ENCODE measurements at places on chromosomes 7 and 10.

DNA sequence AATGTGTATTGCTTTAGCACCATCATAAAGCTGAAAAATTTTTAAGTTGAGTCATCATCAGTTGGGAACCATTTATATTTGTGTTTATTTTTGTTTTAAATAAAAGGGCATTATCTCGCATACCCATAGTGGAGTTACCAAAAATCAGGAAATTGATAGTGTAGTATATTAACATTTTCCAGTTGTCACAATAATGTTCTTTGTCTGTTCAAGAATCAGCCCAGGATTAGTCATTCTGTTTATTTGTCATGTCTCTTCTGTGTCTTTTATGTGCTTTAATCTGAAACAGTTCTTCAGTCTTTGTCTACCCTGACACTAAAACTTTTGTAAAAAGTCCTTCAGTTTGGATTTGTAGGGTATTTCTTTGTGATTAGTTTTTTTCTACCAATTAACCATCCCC is 827.8 kb upstream of the ZWINT start:
- no peak for DNase-seq

GRCh38 chr10:35822316-35822715 is 180.2 kb upstream of the FZD8 start:
- DNase-seq = no peak

DNA sequence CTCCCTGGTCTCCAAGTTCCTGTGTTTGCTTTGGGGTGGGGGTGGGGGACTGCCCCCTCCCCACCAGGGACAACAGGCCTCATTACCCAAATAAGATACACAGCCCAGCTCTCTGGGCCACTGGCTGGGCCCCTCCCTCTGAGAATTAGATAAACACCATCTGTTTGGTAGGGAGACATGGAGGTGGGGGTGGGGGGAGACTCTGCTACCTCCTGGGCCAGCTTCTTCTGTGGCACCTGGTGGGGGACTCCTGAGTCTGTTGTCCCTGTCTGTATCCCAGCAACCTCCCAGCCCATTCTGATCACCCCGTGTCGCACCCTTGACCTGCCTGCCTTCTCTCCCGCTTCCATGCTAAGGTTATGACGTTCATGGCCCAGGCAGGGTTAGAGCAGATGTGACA is 5.8 kb downstream of the MLXIPL start:
- no peak for DNase-seq

- DNase-seq = no peak
Observed at GRCh38 chr10:34615770-34616169, 199.3 kb downstream of the PARD3 start.

- no peak for DNase-seq
Observed at GRCh38 chr7:66409493-66409892, 204.4 kb downstream of the TPST1 start.

GRCh38 chr10:32050177-32050576 is 6.0 kb downstream of the KIF5B start:
- DNase-seq = no peak

DNA sequence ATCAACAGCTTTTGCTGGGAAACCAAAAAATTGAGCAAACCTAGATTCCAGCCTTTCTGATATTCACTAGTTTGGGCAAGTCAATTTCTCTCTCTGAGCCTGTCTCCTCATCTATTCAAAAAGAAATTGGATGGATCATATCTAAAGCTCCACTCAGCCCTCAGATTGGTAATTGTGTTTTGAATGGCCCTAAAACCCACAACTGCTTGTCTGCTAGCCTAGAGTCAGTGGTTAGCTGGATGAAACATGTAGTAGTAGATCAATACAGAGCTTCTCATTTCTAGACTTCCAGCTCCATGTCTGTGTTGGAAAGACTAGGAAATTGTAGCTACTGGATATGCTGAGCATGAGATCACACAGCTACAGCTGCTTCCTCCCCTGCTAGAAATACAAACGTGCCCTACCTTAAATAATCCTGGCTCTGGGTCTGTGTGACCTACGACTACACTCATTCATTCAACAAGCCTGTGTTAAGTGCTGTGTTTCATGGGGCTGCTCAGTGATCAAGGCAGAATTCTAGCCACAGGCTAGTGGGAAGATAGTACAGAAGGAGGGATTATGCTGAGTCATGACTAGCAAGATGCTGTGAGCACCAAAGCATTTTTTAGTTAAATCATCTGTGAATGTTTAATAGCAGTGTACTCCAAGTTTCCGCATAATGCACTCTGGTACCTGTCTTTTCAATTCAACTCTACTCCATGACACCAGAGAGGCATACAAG is 15.7 kb downstream of the DNTT start:
- no peak for DNase-seq

DNA sequence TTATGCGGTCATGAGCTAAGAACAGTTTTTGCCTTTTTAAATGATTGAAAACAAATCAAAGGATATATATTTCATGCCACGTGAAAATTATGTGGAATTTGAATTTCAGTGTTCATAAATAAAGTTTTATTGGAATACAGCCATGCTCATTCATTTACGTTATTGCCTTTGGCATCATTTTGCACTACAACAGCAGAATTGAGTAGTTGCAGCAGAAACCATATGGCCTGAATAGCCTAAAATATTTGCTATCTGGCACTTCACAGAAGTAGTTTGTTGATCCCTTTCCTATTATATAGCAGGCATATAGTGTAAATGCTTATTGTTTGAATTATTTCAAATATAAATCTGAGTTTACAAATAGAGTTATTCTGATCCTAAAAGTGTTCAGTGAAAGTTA is 59.7 kb downstream of the AUTS2 start:
- DNase-seq = no peak

- DNase-seq = peak; percentile 46
Observed at GRCh38 chr7:106358103-106358663, 73.4 kb upstream of the NAMPT start.

- DNase-seq = no peak
Observed at GRCh38 chr7:106224797-106225196, 60.0 kb downstream of the NAMPT start.

- no peak for DNase-seq
Observed at GRCh38 chr10:8071006-8071405, 16.5 kb downstream of the GATA3 start.

GRCh38 chr10:75468612-75469005 is 37.2 kb downstream of the LRMDA start:
- no peak for DNase-seq

Measured in MM.1S (cell line).